Activated naive CD4-positive, alpha-beta T cell (primary cell): ENCODE measurements at places on chromosomes 1 and 21.

- no peak for DNase-seq
These were observed 23.3 kb upstream of the BTG2 start for GRCh38 chr1:203281851-203282661.

DNA sequence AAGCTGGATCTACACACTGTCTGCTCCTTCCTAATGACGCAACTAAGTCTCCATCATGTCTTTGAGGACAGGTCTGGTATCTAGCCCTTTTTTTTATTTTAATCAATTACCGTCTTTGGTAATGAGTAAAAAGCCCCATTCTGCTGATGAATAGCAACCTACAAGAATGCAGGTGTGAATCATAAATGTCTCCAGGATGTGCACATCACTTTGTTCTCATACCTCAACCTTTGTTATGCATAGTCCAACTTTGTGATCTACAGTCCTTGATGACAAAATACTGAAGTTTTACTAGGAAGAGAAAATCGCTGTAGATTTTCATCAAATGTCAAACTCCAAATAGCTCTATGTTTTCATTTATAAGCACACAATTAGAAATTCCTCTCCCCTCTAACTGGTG is 39.3 kb downstream of the PLPPR5 start:
- DNase-seq = no peak

DNA sequence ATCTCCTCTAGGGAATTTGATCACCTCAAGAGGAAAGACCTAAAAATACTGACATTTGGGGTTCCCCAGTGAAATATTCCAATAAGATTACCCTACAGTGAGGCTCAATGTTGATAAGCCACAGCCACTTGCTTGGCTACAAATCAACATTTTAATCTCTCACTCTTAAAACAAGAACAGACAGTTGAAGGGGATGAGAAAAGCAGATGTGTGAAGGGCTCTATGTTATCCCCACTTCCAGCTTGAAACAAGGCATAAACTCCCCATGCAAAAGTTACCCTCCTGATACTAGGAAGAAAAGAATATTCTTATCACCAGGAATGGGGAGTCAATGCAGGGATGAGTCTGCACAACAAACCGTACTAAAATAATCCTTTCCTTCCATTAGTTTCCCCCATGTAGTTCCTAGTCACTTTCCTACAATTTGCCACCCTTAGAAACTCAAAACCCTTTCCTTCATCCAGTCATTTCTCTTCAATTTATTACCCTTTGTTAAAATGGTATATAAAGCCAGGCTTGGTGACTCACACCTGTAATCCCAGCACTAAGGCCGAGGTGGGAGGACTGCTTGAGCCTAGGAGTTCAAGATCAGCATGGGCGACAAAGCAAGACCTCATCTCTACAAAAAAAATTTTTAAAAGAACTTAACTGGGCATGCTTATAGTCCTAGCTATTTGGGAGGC is 29.5 kb downstream of the LPGAT1 start:
- DNase-seq = no peak

DNA sequence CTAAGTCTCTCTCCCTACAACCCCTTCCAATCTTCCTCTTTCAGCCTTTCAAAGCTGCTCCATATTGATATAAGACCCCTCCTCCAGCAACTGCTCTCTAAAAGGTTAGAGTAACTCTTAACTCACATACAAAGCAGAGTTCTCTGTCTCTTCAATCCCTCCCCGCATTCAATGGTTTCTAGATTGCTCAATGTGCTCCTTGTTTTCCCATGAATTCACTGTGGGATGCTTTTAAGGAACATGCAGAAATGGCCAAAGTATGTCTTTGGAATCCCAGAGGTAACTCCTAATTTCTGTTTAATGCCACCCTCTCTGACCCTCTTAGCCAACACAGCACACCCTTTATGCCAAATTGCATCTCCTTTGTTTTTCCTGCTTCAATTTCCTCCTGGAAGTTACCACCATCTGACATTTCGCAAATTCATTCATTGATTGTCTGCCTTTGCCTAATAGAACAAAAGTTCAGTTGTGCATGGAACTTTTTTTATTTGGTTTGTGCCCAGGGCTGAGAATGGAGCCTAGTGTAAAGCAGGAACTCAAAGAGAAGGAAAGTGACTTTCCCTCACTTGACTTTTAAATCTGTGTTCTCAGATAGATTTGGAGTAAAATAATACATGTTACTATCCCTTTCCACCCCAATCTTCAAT is 172.7 kb upstream of the C8B start:
- DNase-seq = no peak

- no peak for DNase-seq
These were observed 81.9 kb downstream of the GALNT2 start for GRCh38 chr1:230148768-230149469.

DNA sequence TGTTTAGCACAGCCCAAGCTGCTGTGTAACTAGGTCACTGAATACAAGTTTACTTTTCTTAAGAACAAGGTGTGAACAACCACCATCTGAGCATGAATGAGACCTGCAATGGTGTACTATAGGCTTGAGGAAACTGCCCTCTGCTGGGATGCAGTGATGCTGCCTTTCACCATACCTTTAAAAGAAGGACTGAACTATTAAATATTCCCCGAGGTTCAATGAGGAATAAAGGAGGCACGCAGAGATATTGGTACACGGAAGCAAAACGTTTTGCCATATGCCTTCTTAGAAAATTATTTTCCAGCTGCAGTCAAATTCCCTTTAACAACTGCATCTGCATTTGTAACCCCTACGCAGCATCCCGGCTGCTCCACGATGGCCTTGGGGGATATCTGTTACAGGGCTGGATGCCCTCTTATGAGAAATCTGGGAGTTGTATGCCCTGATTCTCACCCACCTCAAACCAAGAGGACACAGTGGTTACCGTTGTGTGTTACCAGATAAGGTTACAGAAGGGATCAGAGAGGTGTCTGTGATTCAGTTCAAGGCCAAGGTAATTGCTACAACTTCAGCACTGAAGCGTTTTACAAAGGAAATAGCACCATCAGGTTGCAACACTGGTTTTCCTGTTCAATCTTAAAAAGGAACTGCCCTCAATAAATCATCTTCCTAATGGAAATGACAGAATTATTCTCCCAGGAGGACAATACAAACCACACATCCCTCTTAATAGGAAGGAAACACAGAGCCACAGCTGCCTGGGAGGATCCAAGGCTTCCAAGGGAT is 470.5 kb downstream of the LTN1 start:
- DNase-seq = no peak

DNA sequence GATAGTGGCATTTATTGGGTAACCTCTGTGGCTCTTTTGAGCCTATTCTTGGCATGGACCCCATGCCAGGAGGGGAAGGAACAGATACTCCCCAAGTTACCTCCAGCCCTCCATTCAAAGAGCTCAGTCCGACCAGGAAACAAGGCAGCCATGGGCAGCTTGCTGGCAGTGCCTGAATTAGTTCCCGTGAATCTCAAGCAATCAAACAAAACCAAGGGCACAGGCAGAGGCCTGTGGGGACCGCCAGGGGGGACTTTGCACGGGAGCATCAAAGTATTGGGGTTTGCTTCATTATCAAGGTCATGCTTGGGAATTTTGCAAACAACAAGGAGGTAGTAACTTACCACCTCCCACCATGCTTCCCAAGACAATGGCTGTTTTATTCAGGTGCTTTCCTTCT is 81.2 kb upstream of the IFFO2 start:
- no peak for DNase-seq

DNA sequence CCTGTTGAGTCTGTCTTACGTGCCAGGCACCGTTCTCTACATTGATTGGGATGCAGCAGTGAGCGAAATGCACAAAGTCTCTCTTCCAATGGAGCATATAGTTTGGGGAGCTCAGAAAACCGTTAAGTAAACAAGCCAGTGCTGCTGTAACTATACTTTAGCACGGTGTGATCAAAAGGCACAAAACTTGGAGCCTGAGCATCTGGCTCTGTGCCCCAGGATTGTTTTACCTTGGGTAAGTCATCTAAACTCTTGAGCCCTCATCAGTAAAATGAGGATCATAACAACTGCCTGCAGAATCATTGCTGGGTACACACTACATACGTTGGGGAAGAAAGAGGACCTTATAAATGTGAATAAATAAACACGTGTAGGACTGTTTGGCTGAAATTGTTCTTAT is 1.8 kb downstream of the HHIPL2 start:
- no peak for DNase-seq

- no peak for DNase-seq
These were observed 122.2 kb upstream of the HOOK1 start for GRCh38 chr1:59692591-59692990.

DNA sequence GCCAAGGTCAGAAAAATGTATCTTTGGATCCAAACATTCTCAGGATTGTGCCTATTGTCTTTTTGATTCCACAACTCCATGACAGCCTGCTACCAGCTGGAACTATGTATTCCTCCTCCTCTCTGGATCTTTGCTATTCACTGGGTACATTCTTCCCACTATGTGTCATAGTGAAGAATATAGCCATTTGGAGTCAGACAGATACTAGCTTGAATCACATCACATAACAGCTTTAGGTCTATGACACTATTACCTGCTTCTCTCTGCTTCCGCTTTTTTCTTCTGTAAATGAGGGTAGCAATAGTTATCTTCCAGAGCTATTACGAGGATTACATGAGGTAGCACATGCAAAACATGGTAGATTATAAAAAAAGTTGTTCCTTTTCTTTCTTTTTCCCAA is 5.4 kb upstream of the EXO1 start:
- no peak for DNase-seq

DNA sequence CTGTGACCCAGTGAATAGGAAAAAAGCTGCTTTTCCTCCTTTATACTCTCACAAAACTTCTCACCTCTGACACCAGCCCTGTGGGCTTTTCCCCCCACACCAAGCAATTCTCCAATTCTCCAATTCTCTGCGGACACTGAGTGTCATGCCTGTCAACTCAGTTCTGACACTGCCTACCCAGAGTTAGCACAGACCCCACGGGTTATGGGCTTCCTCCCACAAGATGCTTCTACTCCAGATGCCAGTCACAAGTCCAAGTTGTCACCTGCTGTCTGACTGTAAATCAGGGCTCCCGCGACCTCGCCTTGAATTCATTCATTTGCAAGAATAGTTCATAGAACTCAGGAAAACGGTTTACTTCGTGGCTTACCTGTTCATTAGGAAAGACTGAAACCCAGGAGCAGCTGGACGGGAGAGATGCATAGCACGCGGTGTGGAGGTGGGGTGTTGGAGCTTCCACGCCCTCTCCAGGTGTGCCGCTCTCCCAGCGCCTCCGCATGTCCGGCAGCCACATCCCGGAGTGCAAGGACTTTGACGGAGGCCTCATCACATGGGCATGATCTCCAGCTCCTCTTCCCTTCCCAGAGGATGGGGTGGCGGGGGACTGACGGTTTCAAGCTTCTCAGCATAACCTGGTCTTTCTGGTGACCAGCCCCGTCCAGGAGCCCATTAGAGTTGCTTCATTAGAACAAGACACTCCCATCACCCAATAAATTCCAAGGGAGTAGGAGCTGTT is 154.7 kb downstream of the PGBD5 start:
- DNase-seq = no peak

DNA sequence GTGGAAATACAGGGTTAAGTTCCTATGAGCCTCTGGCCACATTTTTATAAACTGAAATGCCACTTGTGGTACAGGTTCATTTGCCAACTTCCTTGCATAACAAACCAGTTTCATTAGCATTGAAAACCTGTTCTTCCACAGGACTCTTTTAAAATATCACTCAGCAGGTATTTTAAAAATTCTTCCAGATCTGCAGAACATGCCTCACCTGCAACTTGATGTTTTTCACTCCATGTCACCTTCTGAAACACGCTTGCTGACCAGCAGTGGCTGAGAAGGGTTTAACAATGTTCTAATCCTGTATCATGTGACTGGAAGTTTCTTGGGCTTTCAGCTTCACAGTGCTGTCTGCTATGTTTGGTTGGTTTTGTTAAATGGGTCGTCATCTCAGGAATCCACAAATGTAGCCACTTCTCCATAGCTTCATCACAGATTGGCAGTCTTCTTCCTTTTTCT is 17.6 kb upstream of the CBR3 start:
- DNase-seq = no peak

DNA sequence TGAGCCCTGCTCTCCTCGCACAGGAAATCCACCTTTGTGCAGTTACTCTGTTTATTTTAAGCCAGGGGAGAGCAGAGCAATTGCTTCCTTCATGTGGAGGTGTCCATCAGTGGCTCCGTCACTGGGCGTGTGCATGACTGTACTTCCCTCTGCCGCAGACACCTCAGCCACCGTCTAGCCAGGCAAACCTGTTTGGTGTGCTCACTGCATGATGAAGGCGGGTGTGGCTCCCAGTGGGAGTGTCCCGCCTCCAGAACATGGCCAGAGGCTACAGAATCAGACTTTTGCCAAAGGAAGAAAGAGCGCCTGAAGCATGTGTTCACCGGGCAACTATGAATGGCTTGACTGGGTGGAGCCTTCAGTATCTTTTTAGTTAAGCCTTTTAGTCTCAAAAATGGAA is 26.1 kb upstream of the LAMC2 start:
- no peak for DNase-seq
